ENCODE measurements at places on chromosomes 13 and 19.

GRCh38 chr19:1786668-1787067, 25.4 kb downstream of the ATP8B3 start:
- no peak for DNase-seq

- DNase-seq: no peak
These were observed 1.1 kb downstream of the SLC15A1 start for GRCh38 chr13:98751367-98751782.

DNA sequence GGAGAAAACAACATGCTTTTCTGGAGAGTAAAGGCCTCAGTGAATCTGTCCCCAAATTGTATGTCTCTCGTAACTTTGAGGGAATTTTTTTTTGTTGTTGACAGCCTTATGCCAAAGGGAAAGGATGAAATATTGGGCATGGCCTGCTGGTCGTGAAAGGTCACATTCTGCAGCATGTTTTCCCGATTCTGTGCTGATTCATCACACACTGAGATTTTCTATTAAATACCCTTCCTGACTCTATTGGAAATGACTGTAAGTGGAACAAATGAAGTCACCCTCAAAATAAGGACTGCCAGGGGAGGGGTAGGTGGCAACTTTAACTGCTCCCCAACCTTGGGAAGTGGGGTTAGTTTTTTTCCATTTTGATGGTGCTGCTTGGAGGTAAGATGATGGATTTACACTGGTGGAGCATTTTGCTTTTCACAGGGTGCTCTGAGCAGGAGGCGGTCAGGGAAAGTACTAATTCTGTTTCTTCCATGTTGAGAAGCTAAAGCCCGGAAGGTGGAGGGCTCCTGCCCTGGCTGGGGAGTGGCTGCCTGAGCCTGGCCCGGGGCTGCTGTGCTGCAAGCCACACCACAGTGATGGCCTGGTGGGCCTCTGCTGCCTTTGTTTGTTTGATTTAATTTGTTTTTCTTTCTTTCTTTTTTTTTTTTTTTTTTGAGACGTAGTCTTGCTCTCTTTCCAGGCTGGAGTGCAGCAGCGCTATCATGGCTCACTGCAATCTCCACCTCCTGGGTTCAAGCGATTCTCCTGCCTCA, 116.8 kb upstream of the SPATA13 start:
- DNase-seq: no peak

DNA sequence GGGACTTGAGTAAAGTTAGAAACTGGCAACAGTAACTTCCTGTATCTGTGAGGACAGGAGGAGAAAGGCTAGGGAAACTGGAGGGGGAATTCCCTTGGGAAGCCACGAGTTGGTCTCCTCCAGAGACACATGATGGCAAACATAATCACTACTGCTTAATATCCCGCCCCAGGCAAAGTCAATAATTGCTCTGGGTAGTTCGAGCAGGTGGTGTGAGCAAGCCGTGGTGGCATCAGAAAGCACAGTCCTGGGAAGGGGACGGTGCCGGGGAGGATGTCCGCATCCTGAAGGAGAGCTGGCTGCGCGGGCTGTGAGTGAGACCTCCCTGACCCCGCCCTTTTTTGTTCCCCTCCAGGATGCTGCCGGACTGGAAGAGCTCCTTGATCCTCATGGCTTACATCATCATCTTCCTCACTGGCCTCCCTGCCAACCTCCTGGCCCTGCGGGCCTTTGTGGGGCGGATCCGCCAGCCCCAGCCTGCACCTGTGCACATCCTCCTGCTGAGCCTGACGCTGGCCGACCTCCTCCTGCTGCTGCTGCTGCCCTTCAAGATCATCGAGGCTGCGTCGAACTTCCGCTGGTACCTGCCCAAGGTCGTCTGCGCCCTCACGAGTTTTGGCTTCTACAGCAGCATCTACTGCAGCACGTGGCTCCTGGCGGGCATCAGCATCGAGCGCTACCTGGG, 1.4 kb downstream of the FFAR2 start:
- no peak for DNase-seq
